ENCODE measurements at places on chromosomes 1 and 21.

GRCh38 chr1:11914024-11914423 is 12.2 kb downstream of the KIAA2013 start:
- no peak for DNase-seq

DNA sequence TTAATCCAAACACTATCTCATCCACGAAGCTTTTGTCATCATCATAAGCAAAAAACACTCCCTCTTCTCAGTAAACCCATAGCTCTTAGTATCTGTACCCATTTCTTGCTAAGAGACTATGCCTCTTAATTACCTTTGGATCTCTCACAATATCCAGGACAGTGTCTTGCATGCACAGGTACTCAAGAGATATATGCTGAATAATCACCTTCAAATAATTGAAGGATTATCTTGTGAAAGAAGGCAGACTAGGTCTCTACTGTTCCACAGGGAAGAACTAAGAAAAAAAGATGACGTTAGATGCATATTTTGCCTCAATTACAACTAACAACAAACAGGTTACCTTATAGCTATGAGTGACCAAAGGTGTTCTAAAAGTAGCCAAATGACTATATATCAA is 11.5 kb downstream of the FOXJ3 start:
- no peak for DNase-seq

DNA sequence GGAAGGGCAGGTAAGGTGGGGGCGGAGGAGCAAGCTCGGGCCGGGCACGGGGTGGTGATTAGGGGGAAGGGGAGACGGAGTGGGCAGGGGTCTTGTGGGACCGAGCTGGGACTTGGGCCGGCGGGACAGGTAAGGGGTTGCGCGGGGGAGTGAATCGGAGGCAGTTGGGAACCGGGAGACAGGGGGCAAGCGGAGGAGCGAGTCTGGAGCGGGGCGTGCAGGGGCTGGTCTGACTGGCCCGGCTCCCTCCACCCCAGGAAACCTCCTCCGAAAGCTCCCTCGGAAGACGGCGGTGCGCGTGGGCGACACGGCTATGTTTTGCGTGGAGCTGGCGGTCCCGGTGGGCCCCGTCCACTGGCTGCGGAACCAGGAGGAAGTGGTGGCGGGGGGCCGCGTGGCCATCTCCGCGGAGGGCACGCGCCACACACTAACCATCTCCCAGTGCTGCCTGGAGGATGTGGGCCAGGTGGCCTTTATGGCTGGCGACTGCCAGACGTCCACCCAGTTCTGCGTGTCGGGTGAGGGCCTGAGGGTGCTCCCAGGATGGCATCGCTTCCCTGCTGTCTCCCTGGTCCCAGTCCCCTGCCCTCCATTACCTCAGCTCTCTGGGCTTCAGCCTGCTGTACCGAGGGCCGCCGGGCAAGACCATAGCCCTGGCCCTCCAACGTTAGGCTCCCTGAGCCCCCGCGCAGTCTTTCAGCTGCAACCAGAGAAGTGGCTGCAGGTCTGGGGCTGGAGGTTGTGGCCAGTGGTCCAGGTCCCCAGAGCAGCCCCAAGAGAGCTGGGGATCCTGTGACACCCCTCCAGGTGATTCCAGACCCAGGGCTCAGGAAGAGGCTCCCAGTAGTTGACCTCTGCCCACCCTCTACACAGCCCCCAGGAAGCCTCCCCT is 6.3 kb downstream of the OBSCN start:
- DNase-seq = no peak

GRCh38 chr1:20578062-20578461 is 10.8 kb upstream of the CDA start:
- DNase-seq = no peak

DNA sequence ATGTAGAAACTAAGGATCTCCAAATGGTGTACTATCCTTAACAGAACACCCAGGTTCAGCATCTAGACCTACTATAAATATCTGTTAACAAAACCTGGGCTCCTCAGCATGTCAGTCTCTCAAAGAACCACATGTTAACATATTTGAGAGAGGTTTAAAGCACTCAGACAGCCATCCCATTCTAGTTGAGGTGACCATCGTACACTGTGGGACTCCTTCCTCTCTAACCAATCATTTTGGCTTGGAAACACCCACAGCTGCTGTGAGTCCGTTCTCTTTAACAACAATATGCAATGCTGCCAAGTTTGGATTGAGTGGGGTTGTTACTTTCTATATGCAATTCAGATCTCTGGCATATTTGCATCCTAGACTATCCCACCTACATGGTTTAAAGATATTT is 105.8 kb downstream of the MRPL39 start:
- no peak for DNase-seq

DNA sequence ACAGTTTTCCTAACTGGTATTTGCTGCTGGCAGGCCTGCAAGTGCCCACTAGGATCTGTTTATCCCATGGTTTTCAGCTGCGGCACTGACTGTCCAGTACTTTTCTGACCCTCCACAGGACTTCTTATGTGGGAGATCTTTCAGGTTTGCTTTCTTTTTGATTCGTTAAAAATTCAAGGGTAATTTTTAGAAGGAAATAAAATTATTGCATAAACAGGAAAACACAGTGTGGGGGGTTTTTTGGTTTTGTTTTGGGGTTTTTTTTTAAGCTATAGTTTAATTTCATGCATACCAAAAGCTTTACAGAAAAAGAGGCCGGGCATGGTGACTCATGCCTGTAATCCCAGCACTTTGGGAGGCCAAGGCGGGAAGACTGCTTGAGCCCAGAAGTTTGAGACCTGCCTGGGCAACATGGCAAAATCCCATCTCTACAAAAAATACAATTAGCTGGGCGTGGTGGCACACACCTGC is 3.6 kb downstream of the NIBAN1 start:
- no peak for DNase-seq

DNA sequence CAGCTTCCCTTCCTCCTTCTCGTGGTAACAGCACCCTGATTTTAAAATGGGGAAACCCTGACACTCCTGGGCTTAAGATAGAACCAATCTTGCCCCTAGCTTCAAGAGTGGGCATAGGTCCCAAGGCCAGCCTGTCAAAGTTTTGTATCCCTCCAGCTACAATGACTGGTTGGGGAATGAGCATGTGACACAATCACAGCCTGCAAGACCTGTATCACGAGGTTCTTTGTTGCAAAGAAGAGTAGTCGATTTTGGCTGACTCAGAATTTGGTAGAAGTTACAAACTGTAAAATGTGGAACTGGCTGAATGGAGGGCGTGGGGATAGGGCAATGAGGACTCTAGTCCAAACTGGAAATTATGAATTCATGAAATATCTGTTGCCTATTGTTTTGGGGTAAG is 18.7 kb downstream of the CTSK start:
- no peak for DNase-seq

GRCh38 chr1:92739669-92740524 is 45.0 kb downstream of the EVI5 start:
- DNase-seq = no peak

DNA sequence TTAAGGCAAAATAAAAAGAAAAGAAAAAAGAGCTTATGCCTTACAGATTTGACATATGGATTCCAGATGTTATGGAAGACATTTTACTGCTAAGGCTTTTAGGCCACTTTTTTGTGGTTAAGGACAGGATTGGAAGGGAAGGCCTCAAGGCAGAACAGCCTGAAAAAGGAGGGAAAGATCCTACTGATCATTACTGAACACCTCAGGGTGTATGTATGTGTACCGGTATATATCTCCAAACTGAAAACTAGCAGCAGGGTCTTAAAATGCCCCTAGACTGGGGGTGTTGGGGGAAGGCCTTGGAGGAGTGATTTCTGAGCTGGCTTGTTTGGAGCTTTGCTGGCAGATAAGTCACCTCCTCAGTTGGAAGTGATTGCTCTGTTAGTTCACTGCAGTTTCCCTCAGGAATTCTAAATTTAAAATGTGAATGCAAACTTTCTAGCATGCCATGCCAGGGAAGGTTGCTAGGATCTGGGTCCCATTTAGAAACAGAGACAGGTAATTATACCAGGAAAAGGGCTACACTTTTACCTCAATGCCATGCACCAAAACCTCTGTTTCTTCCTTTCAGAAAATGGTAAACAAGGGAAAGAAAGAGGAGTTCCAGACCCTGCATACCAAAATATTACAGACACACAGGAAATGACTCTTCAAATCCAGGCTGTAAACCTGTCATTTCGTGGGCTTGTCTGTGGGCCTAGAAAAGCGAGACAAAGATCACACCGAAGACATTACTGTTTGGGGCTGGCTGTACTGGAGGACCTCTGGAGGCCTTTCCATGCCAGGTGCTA is 15.0 kb downstream of the C1orf52 start:
- DNase-seq = peak; percentile 80

DNA sequence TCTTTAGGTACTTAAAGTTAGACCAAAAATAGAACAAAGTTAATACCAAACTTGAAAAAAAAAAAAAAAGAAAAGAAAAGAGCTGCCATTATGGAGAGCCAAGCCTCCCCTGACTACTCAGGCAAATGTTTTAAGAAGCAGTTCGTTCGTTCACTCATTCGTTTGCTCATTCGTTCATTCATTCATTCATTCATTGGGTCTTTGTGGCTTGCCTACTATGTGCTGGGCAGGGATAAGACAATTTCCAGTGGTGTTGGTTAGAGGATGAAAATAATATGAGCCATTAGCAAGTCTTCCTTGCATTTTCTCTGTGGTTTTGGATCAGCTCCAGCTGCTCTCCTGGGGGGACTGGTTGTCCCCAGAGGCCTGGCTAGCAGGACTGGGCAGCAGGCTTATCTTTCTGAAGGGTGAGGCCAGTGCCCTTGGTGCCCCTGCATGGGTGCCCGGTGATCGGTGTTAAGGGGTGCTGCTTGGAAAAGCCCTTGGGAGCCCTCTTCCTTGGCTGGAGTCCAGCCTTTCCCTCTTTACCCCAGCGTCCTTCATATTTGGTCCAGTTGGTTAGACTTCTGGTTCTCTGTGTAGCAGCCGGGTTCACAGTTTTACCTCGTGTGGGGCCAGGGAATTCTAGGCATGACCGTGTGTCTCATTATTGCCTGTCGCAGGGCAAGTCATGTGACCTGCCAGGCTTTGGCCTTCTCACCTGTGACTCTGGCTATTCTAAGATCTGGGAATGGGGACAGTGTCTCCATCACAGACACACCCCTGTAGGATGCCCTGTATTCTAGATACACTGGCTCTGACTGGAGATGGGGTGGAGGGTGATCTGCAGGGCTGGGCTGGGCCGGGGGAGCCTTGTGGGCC is 32.8 kb downstream of the LHX4 start:
- no peak for DNase-seq

DNA sequence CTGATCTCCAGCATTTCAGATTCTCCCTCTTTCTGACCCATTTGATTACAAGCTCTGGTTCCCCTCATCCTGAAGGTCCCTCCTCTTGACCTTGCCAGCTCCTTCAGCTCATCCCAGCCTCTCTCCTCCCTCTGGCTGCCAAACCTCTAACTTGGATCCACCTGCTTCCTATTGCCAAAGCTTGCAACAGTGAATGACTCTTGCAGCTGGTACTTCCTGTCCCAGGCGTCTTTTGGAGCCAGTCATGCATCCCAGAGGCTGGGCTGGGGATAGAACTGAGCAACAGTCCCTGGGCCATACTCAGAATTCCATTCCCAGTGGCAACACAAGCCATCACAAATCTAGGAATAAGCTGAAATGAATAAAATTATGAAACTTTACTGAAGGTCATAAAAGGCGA is 27.7 kb upstream of the SPOCD1 start:
- peak; percentile 33 for DNase-seq

DNA sequence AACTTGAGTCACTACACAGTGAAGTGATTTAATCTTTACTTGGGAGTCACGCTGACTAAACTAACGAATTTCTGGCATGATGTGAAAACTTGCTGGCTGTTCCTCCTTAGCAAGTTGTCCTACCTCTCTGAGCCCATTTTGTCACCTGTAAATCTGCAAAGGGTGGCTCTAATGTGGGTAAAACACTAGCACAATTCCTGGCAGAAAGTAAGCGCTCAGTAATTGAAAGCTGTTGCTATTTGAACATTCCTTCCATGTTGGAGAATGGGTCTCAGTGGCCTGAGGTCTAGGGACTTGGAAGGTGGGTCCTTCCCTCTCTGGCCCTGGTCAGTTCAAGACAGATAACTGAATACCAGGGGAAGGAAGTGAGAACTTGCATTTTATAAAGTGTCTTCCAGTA is 309.0 kb upstream of the PROX1 start:
- no peak for DNase-seq

- no peak for DNase-seq
These were observed 38.6 kb downstream of the NSL1 start for GRCh38 chr1:212752934-212753497.

- no peak for DNase-seq
These were observed 6.3 kb downstream of the RCC1 start for GRCh38 chr1:28512058-28512611.

DNA sequence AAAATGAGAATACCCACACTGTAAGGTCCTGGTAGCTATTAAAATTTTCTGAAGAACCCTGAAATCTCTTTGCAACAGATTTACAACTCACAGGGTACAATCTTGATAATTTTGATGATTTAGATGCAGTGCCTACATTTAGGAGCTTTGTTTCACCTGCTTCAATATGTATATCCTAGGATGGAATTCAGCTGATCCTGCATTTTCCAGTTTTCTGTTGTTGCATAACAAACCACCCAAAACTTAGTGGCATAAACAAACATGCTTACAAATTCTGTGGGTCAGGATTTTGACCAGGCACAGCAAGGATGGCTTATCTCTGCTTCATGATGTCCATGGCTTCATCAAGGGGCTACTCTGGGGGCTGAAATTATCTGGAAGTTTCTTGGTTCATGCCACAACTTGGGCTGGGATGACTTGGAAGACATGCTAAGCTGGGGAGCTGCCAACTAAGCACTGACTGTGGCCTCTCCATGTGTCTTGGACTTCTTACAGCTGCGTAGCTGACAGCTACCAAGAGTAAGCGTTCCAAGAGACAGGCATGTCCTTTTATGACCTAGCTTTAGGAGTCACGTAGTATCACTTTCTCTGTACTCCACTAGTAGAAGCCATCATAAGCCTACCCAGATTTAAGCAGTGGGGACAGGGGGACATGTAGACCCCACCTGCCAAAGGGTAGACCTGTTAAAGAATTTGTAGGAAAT is 108.5 kb downstream of the CACHD1 start:
- DNase-seq = no peak

DNA sequence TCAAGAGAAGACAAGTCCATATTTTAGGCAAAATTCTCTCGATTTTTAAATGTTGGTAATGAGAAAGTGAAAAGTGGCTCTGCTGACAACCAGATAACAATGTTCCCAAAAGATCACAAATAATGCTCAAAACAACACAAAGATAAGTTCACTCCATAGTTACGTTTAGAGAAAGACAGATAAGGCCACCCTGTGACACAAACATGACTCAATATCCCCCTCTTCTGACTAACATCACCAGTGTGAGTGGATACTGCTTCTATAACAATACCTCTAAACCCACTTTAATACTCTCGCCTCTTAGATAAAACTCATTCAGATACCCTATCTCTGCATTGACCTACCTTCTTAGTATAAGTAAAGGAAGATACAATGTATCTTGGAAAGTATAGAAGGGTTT is 51.2 kb upstream of the RGS7 start:
- no peak for DNase-seq

Data from right hindlimb (tissue), 1 donor.